Esophagus squamous epithelium (tissue), 5 donors: ENCODE measurements at places on chromosomes 2 and 18. TPM values are rescaled to one million over a fixed set of nuclear protein-coding genes. Genes with fewer than 3 reads are reported as not detected.

HRH4 gene
- total RNA-seq: not detected

VIT gene
- 4.5 TPM for total RNA-seq

CDKL4 gene
- not detected for total RNA-seq

DNA sequence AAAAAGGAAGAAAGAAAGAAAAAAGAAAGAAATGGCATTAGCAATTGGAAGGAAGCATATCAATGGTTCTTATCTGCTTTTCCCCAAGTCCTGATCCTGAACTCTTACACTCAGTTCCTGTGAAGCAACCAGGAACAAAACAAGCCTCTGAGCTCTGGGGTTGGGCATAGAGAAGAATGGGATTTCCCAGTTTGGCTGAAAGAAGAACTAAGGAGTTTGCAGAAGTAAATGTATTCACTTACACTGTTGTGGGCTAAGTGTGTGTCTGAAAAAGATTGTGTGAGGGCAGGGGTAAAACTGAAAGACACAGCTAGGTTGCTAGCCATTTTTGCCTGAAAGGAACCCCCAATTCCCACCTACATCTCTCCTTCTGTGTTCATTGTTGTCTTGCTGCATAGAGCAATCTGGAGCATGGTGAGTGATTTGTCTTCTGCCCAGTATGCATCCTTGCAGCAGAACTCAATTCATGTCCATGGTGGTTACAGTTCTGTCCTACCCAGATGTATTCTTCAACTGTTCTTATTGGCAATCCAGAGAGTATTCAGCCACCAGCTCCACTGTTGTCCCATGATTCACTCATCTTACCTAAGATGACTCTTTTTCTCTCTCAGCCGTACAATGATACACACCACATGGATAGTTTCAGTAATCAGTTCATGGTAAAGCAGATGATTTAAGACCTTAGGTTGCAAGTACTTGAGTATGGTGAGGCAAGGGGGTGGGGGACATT lies 348.7 kb downstream of the ARHGAP15 start:
- H3K27ac ChIP-seq: no peak overlapping the region
- H3K27me3 ChIP-seq: no peaks in the 10 kb centered on the region
- peaks cover 9% of the 10 kb centered on the region for H3K4me1 ChIP-seq

ZBTB14 gene
- 10.2 TPM for total RNA-seq

DNA sequence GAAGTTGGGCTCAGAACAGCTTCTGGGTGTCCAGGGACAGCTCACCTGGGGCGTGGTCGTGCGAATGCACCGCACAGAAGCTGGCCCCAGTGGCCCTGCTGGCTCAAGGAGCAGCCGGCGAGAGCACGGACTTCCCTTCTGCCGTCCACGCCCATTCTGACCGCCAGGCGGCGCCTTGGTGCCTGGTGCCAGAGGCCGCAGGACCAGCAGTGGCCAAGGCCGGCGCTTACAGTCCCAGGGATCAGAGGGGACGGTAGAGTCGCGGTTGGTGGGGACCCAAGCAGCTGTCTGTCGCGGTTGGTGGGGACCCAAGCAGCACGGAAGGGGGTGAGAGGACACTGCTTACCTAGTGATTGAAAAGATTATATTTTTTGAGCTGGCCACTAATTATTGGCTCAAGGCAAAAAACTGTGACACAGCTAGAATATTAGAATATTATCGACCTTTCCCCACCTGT lies 25.7 kb downstream of the NPPC start:
- peaks cover 11% of the 10 kb centered on the region for H3K4me1 ChIP-seq
- H3K27ac ChIP-seq: no peak overlapping the region
- H3K36me3 ChIP-seq: no peaks in the 10 kb centered on the region
- H3K27me3 ChIP-seq: no peaks in the 10 kb centered on the region
- H3K4me3 ChIP-seq: no peak overlapping the region

GALR1 gene
- total RNA-seq: not detected

GRCh38 chr2:171930385-171930784 lies 8.1 kb downstream of the HAT1 start:
- DNase-seq: no peak
- H3K27ac ChIP-seq: no peak overlapping the region
- H3K27me3 ChIP-seq: no peaks in the 10 kb centered on the region
- H3K4me3 ChIP-seq: no peak overlapping the region
